ENCODE measurements at places on chromosomes 2 and 18. TPM values are rescaled to one million over a fixed set of nuclear protein-coding genes. Genes with fewer than 3 reads are reported as not detected.

DNA sequence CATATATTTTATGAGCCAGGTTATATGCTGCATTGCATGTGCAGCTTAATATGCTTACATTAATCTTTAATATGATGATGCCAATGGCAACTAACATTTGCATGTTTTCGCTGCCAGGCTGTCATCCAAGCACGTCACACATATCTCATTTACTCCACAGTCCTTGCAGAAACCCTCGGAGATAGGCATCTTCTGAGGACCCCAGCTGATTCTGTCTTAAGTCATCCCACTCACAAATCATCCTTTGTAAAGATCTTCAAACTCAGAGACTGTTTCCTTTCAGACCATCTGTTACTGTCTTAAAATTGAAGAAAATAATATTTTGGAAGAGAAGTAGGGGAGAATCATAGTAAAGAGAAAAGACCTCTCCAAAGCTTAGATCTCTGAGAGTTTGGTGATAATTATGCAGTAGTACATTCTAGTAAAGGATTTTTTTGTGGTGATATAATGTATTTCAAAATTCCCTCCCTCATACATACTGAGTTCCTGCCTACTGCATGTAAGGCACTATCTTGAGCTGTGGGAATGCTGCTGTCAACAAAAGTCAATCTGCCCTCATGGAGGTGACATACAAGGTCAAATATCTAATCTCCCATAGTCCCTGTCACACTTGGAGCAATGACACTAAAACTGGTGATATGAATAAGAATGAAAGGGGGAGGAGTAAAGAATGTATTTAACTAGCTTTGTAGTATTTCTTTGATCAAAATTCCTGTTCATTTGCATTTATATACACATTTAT is 11.0 kb downstream of the ITGA4 start:
- H3K4me1 ChIP-seq = peaks cover 23% of the 10 kb centered on the region
- no peaks in the 10 kb centered on the region for H3K27me3 ChIP-seq
- peak; percentile 8 for DNase-seq
- no peak overlapping the region for H3K4me3 ChIP-seq
- no peaks in the 10 kb centered on the region for H3K36me3 ChIP-seq

GRCh38 chr2:105224444-105224843 is 17.1 kb upstream of the GPR45 start:
- no peaks in the 10 kb centered on the region for H3K4me1 ChIP-seq
- H3K27me3 ChIP-seq = peaks cover 57% of the 10 kb centered on the region
- H3K4me3 ChIP-seq = no peak overlapping the region
- H3K27ac ChIP-seq = no peak overlapping the region

DNA sequence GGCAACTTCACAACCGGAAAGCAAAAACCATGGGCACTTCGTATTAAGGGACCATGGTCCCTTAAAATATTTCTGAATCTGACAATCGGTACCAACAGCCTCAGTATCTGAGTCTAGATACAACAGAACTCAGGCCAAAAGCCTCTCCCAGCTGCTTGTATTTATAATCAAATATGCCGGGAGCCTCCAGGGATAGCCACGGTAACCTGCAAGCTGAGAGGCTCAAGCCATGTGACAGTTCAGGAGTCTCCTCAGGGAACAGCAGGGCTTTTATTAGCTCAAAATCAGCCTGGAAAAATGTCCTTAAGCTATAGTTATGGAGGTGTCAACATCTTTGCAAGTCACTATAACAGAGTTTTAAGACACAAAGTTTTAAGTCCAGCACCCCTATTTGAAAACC is 352.8 kb upstream of the GYPC start:
- DNase-seq = no peak
- no peaks in the 10 kb centered on the region for H3K36me3 ChIP-seq
- H3K4me1 ChIP-seq = no peaks in the 10 kb centered on the region

DNA sequence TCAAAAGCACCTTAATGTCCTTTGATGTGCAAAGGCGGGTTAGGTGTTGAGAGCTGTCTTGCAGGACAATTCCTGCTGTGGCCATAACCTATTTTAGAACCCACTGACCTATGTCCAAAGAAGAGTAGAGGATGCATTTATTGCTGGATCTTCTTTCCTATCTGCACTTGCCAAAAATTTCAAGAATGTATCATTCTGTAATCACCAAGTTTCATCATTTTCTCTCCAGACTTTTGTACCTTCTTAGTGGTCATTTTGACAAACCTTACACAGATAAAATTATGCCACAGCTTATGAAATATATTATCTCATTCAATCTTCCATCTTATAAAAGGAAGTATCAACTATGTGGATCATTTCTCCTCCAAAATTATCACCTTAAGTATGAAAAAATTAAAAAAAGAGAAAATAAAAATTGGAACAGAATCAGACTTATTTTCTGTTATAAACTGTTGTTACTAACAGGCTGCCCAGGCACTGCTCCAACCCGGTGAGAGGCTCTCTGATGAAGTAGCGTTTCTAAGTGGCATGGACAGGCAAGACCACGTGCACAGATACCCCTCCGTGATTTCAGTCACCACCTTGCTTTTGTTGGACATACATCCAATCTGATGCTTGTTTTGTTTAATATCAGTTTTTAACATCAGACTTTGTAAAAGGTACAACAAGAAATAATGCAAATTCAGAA is 559.9 kb upstream of the ID2 start:
- H3K4me1 ChIP-seq = peaks cover 34% of the 10 kb centered on the region
- peak overlapping the region; percentile 9 for H3K27ac ChIP-seq
- H3K27me3 ChIP-seq = no peaks in the 10 kb centered on the region
- peak; percentile 57 for DNase-seq
- no peaks in the 10 kb centered on the region for H3K36me3 ChIP-seq

DNA sequence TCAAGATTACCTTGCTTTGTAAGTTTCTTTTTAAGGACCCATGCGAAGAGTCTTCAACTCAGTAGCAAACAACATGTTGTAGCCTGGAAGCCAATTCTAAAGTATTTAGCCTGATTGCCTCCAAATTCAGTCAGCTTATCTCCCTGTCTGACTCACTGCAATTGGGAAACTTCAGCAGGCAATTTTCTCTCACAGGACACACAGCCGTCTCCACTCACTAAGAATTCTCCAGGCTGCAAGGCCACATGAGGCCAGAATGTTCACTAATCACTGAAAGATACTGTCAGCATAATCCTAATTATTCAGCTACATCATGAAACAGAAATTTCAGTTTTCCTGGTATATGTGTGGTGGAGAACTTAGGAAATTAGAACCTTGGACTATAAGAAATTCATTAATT is 78.1 kb upstream of the PDE1A start:
- peaks cover 31% of the 10 kb centered on the region for H3K4me1 ChIP-seq
- H3K4me3 ChIP-seq = no peak overlapping the region
- peak; percentile 88 for DNase-seq
- H3K36me3 ChIP-seq = no peaks in the 10 kb centered on the region
- peak overlapping the region; percentile 57 for H3K27ac ChIP-seq

The KCNF1 gene
- total RNA-seq = 0.97 TPM
